ENCODE measurements at places on chromosomes 1 and 21.

DNA sequence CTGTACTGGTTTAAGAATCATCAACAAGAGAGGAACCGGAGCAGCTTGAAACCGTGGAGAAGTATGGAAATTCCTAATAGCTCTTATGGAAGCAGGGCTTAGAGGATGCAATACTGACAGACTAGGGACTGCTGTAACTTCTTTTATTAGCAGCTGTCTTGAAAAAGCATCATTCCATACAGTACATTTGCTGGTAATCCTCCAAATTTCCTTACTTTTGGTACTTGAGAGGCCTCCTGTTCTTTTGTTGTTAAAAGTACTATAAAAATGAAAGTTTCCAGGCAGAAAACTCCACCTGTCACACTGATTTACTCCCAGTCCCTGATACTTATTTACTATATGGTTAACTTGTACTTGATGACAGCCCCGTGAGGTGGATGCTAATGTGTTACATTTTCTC is 7.7 kb downstream of the OMA1 start:
- DNase-seq: no peak

- DNase-seq: no peak
These were observed 14.6 kb upstream of the SYNJ1 start for GRCh38 chr21:32742396-32742795.

GRCh38 chr21:30479259-30479658 is 908 bp downstream of the KRTAP19-1 start:
- no peak for DNase-seq

DNA sequence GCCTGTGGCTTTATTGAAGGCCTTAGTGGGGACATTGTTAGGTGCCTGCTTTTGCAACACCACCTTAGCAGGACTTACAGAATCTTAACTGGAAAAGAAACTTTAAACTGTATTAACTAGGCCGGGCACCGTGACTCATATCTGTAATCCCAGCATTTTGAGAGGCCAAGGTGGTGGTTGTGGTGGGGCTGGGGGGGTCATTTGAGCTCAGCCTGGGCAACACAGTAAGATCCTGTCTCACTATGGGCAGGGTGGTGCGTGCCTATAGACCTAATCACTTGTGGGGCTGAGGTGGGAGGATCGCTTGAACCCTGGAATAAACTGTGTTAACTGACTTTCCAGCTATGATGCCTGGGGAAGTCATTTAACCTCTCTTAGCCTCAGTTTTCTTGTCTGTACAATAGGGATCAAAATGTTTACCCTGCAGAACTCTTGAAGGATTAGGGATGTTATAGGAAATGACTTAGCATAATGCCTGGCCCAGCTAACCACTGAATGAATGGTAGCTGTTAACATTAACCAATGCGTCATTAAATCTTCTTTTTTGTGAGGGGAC is 39.5 kb downstream of the IER5 start:
- no peak for DNase-seq
